ENCODE measurements at places on chromosomes 2 and 18. TPM values are rescaled to one million over a fixed set of nuclear protein-coding genes. Genes with fewer than 3 reads are reported as not detected.

Gene IL36A
- not detected for total RNA-seq

Gene UCN
- total RNA-seq: 1.5 TPM

Gene AQP12A
- not detected for total RNA-seq

Gene CYS1
- not detected for total RNA-seq

Gene PID1
- total RNA-seq: not detected

Gene PSTPIP2
- total RNA-seq: 11.5 TPM

Gene ORC4
- total RNA-seq: 41.8 TPM

Gene TBR1
- not detected for total RNA-seq

Gene GRB14
- total RNA-seq: not detected

Gene HYCC2
- total RNA-seq: 15.8 TPM

Gene PDCD1
- total RNA-seq: 33.2 TPM

Gene ANKRD30B
- not detected for total RNA-seq

Gene ATF2
- 52.2 TPM for total RNA-seq

Gene NMUR1
- total RNA-seq: not detected

Gene ABCB11
- not detected for total RNA-seq

Gene APOB
- total RNA-seq: not detected

Gene SLC19A3
- not detected for total RNA-seq

Gene KCNJ13
- total RNA-seq: not detected

Gene PLB1
- 1.1 TPM for total RNA-seq

Gene CKAP2L
- 38.4 TPM for total RNA-seq

Gene BMP10
- not detected for total RNA-seq

DNA sequence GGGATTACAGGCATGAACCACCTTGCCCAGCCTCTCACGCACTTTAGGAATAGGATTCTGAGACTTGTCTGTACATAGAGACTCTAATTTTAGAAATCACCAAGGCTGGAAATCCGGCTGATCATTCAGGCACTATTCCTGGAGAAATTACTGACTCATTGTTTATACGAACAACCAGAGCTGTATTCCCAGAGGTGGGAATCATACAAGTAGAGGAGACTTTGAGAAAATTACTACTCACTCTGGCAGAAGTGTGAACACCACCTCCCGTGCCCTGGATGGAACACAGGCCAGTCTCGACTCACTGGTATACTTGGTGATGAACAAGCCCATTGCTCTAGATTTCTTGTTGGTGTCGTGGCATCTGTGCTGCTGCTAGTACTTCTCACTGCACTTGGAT lies 5.8 kb upstream of the ADNP2 start:
- DNase-seq: no peak

DNA sequence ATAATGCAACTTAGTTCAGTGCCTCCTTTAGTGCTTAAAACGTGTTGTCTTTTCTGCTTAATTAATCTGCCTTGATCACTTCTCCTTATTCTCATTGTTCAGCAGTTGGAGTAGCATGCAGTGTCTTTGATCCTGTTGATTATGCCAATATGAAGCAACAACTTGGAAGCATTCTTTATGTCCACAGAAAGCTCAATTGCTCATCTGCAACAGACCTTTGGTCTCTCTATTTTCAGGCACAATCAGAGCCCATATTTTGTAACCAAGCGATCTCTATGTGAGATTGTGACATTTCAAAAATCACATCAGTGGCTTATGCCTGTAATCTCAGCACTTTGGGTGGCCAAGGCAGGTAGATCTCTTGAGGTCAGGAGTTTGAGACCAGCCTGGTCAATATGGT lies 217.3 kb downstream of the NYAP2 start:
- DNase-seq: no peak

DNA sequence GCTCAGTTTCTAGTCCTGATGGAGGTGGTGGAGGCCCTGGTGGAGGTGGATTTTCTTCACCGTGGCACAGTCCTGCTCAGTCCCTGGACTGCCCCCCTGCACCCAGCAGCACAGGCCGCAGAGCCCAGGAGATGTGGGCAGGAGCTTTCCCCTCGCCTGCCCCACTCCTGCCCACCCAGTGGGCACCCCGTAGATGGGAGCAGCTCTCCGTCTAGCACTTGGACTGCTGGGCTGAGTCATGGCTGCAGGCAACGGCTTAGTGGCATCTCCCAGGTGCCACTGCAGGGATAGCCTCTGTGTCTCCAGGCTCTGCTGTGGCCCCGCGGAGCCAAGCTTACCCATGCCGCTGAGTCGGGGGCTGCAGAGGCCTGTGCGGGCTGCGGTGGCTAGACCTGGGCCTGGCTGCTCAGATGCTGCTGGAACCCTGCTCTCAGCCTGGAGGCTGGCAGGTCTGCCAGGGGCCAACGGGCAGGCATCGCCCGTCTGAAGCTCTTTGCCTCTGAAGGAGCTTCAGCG lies 92.3 kb upstream of the CTDP1 start:
- DNase-seq: no peak

DNA sequence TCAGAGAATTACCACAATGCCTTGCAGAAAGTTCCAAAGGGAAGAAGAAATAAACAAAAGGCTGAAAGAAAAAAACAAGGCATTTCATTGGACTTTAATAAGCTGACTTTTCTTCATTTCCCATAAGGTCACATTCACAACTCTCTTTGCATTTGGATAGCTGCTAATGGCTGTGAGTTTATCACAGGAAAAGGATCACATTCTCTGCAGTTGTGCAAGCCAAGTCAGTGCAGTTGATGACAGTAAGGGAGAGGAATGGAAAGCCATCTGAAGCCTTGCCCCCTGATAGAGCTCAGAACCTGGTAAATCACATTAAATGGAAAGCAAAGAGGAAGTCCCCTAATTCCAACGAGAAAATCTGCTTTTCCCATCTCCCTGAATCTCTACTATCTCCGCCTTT lies 950.6 kb downstream of the CNTNAP5 start:
- no peak for DNase-seq

GRCh38 chr2:102111823-102112222 lies 30.7 kb upstream of the IL1R1 start:
- no peak for DNase-seq

GRCh38 chr2:120520929-120521912 lies 175.3 kb downstream of the INHBB start:
- DNase-seq: peak; percentile 65

DNA sequence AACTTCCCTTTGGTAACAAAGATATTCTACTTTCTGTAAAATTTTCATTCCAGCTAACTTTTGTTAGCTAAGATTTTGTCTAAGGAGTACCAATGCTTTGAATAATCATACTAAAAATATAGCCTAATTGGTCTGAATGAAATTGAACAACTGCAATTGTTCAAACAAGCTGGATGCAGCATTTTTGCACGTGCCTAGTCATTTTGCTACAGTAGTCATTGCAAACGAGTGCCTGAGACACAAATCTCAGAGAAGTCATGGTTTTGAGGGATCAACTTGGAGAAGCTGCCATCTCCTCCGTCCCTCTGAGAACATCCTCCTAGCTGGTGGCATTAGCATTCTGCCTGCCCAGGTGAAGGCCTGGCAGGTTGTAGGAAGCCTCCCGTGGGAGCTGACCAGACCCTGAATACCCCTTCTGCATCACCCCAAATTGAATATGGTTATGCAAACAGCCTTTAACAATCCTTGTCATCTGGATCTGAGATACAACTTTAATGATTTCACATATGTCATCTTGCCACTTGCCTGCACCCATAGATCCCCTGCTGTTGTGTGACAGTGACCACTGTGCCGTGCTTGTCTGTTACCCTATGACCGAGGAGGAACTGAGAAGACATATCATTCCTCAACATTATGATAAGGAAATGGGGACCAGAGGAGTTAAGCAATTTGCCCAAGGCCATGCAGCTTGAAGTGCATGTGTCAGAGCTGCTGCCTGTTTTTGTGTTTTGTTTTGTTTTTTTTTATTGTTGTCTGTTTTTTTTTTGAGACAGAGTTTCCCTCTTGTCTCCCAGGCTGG lies 29.1 kb upstream of the MGAT4A start:
- peak; percentile 11 for DNase-seq

DNA sequence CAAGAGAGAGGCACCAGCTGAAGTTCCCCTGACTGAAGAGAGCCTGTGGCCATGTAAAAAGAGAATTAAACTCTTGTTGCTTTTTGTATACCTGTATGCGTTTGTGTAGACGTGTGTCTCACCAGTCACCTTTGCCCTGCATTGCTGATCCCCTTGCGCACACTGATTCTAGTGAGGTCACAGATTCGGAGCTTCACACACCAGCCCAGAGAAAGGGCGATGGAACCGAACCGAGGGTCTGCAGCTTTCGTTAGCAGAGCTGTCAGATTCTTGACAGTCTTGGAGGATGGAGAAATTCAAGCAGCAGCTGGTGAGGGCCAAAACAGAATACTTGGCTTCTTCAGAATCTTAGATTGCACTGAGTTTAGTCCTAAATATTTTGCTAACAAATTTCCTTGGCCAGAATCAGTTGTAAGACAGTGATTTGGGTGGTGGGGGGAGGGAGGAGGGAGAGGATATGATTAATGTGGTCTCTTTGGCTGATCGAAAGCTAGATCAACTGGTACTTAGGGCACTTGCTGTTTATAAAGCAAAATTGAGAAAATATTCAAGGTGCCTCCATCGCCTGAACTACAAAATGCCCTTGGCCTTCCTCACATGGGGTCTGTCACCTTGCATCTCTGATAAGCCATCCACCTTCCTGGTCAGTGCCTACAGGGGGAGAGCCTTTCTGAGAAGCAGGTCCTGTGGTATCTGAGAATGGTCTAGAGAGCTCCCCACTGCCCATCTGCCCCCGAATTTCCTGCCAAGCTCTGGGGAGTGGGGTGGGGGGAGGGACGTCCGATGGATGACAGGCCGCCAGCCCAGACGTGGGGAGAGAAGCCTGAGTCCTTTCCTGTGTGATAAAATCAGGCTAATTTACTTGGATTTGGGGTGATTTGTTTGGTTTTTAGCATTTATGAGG lies 123.5 kb downstream of the CABLES1 start:
- no peak for DNase-seq

DNA sequence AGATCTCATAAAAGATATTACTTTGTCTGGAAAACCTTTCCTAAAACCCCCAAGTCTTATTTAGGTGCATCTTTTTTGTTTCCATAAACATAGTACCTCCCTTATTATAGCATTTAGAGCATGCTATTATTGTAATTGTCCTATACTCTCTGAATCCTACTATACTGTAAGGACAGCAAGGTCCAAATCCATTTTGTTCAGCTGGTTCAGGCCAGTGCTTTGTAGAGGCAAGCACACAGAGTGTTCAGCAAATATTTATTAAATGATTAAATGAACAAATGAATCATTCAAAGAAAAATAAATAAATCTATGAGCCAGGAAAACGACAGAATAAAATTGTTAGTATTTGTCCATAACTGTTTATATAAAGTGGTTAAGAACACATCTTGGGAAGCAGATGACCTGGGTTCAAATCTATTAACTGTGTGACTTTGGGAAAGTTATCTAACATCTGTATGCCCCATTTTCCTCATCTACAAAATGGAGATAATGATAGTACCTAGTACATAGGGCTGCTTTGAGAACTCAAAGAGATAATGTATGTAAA lies 86.0 kb downstream of the COL3A1 start:
- DNase-seq: no peak

DNA sequence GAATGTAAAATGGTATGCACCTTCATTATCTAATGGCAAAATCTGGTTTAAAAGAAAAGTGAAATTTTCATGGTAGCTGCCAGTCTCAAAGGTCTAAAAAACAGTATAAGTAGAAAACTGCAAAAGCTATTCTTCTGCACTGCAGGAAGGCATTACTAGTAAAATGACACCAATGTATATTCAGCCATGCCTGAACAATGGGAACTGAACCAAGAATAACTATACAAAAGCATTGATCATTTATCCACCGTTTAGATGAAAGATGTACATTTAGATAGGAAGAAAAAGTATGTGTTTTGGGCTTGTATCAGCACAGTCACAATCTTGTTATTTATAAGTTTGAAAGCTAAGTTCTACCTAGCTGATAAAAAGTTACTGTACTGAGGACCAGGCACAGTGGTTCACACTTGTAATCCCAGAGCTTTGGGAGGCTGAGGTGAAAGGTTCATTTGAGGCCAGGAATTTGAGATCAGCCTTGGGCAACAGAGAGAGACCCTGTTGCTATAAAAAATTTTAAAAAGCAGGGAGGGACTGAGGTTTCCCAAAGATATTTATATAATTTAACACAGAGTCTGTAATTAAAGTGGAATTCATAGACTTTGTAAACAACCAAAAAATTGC lies 163.1 kb upstream of the WDSUB1 start:
- no peak for DNase-seq

DNA sequence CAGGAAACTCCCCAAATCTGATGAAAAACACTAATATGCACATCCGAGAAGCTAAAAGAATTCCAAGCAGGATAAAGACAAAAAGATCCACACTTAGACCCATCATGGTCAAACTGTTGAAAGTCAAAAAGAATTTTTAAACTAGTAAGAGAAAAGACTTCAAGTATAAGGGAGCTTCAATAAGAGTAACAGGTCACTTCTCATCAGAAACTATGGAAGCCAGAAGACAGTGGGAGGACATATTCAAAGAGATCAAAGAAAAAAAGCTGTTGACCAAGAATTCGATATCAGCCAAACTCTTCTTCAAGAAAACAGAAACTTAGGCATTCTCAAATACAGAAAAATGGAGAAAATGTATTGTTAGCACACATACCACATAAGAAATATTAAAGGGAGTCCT lies 50.4 kb downstream of the ZC3H8 start:
- DNase-seq: no peak

DNA sequence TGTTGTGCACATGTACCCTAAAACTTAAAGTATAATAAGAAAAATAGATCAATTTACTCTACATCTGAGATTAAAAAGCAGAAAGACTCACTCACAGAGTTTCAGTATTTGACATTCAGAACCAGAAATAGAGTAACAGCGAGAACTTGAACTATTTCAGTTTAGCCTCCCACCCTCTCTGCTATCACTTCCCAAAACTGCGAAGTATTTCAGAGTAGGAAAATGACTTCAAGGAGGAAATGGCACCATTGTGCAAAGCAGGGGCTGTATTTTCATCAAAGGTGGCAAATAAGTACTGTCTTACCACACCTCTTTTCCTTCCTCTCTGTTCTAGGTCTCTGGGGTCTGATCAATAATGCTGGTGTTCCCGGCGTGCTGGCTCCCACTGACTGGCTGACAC lies 13.6 kb downstream of the DHRS9 start:
- no peak for DNase-seq

DNA sequence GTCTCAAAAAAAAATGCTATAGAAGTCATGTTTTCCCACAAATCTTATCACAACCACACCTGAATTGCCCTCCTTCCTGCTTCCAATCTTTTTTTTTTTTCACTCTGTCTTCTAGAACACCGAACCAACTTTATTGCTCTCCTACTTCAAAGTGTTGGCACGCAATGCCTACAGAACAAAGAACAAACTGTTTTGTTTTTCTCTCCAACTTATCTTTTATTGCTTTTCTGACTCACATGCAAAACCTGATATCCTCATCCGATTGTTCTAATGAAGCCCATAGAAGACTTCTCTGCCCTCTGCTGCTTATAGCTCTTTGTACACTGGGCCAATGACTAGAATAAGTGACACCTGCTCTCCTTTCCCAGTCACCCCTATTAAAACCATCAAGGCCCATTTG lies 602.8 kb downstream of the EPHA4 start:
- no peak for DNase-seq

GRCh38 chr2:109139865-109140396 lies 10.9 kb downstream of the SH3RF3 start:
- no peak for DNase-seq

GRCh38 chr2:98483257-98483861 lies 38.7 kb downstream of the INPP4A start:
- DNase-seq: no peak

Data from activated CD4-positive, alpha-beta T cell treated with anti-CD3 and anti-CD28 coated beads for 36 hours (primary cell).